MCF 10A (cell line): ENCODE measurements at places on chromosomes 13 and 19. TPM values are rescaled to one million over a fixed set of nuclear protein-coding genes. Genes with fewer than 3 reads are reported as not detected.

DNA sequence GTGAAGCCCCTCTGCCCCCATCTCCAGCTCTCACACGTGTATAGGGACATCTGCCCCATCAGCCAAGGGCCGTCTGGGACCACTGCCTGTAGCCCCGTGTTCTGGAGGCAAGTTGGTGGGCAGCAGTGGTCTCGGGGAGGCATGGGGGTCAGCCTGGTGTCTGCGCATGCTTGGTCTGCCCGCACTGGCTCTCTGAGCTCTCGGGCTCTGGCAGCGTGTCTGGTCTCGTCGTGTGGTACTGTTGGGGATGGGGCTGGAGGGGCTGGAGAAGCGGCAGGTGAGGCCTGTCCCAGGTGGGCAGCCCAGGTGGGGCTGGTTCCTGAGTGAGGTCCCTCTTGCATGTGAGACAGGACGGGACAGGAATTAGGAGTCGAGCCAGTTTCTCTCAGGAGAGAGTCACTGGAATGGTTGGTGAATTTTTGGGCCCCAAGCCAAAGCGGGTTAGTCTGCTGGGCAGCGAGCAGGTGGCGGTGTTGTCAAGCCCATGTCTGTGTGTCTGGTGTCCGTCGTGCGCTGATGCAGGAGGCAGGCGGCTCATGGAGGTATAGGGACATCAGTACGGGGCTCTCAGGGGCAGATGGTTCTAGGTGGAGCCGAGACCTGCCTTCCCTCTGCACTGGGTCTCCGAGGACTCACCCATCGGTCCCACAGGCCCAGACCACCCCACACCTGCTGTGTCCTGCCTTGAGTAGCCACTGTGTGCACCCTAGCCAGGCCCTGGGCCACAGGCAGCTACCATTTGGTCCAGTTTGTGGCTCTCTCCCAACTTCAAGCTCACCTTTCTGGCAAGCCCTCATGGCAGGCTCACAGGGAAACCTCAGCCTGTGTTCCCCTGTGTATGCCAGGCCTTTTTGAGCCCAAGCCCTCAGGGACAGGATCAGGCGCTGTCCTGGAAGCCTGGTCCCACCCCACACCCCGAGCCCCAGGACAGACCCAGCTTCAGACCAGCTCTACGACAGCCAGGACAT, 18.2 kb downstream of the COMP start:
- peak; percentile 88 for DNase-seq

GRCh38 chr19:12652219-12652618, 14.3 kb downstream of the MAN2B1 start:
- no peak for DNase-seq

DNA sequence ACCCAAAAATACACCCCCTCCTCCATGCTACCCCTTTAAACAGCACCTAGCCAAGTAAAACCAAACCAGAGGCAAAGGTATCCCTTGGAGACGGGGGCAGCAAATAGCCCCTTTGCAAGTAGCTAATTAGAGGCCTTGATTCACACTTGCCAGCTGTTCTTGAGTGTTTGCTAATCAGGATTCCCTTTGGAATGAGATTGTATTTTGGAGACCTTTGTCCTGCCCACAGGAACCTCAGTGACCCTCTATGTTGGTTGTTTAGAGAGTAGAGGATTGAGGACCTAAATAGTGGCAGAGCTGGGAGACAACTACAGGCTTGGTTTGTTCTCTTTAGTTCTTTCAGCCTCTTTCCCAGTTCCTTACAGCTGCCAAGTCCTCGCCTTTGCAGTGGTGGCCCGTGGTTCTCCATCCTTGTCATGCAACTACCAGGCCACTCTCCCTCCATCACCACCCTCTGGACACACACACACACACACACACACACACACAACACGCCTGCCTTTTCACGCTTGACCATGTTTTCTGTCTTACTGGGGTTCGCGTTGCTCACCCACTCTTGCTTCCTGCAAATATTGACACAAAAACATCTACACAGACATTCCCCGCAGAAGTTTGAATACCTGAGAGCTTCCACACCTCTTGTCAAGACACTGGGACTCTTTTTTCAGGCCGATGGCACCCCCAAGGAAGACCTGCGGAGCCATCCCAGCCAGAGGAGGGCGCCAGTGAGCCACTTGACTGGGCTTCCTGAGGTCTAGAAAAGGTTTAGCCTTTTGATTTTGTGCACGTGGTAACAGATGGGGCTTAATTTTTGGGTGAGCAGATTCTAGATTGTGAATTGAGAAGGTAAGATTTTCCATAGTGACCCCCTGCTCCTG, 80.0 kb upstream of the GPR183 start:
- DNase-seq: peak; percentile 54

- DNase-seq: no peak
Measured at GRCh38 chr13:66102864-66103263, 1127.3 kb downstream of the PCDH9 start.

GRCh38 chr19:18848878-18849661, 17.3 kb downstream of the UPF1 start:
- no peak for DNase-seq

GRCh38 chr13:87259479-87260083, 411.6 kb upstream of the SLITRK5 start:
- DNase-seq: peak; percentile 34

- DNase-seq: peak; percentile 44
Measured at GRCh38 chr19:50906217-50906616, 5.0 kb downstream of the KLK4 start.

GRCh38 chr13:28867564-28867963, 47.4 kb downstream of the MTUS2 start:
- no peak for DNase-seq

DNA sequence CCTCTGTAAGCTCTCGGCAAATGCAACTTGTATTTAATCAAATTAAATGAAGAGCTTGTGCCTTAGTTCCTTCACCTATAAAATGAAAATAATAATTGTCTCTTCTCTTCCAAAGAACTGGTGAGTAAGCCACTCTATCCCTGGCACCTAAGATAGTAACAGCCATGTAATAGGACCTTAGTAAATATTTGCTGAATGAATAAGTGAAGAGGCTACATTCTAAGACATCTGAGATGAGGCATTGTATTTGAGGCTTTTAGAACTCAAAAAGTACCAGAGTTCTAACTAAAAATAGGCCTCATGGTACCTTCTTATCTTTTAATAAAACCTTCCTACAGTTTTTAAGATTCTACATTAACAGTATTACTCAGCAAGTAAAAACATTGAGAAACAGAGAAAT, 17.3 kb upstream of the DCLK1 start:
- DNase-seq: no peak

DNA sequence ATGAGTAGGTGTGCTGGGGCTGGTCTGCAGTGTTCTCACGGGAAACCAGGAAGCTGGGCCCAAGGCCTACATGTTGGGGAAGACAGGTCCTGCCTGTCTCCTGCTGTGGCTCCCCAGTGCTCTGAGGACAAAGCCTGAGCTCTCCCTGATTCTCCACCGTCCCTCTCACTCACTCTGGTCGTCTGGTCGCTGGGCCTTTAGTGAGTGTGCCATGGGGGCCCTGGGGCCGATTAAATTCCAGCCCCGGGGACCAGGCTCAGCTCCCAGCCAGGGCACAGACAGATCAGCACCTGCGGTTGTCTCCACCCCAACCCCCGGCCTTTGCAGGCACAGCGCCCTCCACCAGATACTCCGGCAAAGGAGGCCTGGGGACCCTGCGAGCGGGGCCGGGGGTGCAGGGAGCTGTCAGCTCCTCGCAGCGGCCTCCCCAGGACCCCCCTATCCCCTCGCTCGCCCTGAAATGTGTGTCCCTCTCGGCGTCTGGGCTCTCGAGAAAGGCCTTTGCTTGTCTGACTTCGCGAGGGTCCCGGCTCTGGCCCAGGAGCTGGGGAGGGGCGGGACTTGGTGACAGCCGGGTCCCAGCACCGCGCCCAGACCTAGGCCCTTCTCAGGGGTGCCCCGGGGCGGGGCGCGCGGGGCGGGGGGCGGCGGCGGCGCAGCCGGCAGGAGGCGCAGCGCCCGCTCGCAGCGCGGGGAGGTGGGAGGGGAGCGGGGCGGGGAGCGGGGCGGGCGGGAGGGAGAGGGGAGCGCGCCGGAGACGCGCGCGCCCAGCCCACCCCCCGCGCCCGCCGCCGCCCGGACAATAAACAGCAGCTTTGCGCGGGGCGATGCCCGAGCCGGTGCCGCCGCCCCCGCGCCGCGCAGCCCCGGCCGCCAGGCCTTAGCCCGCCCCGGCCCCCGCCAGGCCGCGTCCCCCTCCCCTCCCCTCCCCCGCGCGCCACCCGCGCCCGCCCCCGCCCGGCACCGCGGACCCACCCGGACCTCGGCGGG, at the start of gene PALM:
TSS of gene PALM (plus strand) at position 782 of the 990 bp plus-strand sequence. CDS start 212 bp downstream, outside the sequence.
- no peak for DNase-seq

DNA sequence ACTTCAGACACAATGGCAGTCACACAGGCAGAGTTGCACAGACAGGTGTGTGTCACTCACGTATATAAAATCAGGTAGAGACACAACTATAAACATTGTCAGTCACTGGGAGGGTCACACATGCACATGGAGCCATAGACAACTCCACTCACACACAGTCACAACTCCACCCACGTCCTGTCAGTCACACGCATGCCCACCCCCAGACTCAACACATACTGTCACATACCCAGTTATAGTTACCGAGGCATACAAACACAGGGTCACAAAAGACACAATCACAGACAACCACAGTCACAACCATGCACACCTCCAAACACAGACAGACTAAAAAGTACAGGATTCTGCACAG, 1.5 kb downstream of the NUMBL start:
- no peak for DNase-seq

- DNase-seq: peak; percentile 95
Measured at GRCh38 chr13:45361596-45362206, 20.7 kb upstream of the TPT1 start.

- DNase-seq: no peak
Measured at GRCh38 chr19:47494211-47494547, 10.2 kb upstream of the KPTN start.

- DNase-seq: no peak
Measured at GRCh38 chr13:106385654-106386053, 149.8 kb downstream of the EFNB2 start.

DNA sequence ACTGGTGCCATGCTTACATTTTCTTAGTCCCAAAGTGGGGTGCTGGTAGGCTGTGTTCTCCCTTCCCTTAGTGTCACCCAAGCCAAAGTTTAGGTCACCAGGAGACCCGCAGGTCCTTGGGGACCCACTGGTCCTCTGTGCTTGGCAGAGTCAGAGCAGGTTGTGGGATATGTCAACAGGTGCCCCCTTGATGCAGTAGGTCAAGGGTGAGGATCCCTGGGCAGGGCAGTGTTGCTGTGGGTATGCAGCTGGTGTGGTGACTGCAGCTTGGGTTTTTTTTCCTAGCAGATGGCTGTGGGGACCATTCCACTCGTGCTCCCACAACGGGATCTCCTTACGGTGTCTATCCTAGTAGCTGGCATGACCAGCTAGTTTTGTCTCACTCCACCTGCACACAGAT, 23.7 kb downstream of the NHLRC3 start:
- no peak for DNase-seq

GRCh38 chr19:18610245-18610555, 2.5 kb upstream of the TMEM59L start:
- no peak for DNase-seq

DNA sequence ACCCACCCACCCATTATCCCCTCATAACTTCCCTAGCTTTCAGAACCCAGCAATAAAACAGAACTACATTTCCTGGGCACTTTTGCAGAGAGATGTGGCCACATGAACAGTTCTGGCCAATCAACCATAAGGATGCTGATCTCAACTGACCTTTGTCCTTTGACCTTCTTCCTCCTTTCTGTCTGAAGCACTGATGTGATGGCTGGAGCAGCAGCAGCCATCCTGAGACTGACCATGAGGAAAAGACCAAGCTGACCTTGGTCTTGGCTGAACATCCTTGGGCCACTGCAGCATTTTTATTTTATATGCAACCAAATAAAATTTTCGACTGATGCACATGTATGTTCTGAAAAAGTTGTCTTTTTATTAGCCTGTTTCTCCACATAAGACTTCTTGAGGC, 33.1 kb upstream of the CACNA1A start:
- DNase-seq: no peak

DNA sequence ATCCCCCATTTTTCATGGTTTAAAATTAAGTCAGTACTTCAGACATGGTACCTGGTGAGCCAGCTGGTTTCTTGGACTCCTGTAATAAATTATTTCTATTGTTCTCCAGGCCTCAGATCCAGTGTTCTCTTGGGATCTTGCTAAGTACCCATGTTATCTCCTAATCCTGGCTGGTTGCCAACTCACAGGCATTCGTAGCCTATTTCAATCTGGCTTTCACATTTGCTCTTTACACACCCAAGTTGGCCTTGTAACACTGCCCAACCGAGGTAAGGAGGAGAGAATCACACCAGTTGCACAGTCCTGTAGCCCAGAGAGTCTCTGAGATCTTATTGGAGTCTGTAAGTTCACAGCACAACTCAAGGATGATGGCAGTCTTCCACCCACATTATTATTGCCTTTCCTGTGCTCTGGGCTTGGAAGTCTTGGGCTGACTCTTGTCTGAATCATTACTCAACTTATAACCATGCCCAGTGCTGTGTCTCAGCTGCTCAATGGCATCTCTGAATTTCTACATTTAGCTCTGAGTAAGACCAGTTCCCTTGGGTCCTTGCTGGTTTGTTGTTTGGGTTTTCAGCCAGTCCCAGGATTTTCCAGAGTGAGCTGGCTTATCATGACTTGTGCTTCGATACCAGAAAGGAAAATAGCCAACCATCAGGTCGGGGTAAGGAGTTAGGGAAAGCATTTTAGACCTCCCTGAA, 76.6 kb upstream of the KLF12 start:
- peak; percentile 80 for DNase-seq

DNA sequence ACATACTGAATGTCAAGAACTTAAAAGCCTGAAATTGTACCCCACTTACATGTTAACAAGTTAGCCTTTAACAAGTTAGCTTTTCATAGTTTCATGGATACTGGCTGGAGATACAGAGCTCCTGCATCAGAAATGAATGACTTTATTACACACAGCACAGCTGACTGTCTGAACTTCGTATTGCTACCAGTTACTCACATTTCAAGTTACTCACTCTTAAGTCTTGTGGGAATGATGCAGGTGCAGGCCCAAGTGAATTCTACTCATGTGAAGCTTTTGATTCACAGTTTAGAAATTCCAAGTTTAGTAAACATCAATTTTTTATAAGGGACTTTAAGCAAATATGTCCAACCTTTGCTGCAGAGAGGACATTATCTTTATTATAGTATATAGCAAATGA, 762.2 kb upstream of the PRR20A start:
- no peak for DNase-seq

CGB8 gene
- total RNA-seq: 1.3 TPM in 1 of 2 replicates, not detected in the other

ZNF490 gene
- total RNA-seq: 6.9 and 8.4 TPM in 2 replicates

CCL25 gene
- total RNA-seq: not detected in 2 replicates

ARHGAP33 gene
- 5.4 and 5.6 TPM in 2 replicates for total RNA-seq

TMEM150B gene
- total RNA-seq: not detected in 2 replicates

ZNF443 gene
- 0.79 and 1.6 TPM in 2 replicates for total RNA-seq

EML2 gene
- total RNA-seq: 110 and 137 TPM in 2 replicates

PVR gene
- total RNA-seq: 140 and 141 TPM in 2 replicates

PSG3 gene
- not detected in 2 replicates for total RNA-seq

ZNF433 gene
- 1.3 and 1.6 TPM in 2 replicates for total RNA-seq

RASIP1 gene
- 1.9 and 3.0 TPM in 2 replicates for total RNA-seq

C2CD4C gene
- 0.49 and 0.88 TPM in 2 replicates for total RNA-seq
